OCI-M1 (cell line): ENCODE measurements at places on chromosomes 5 and 9.

GRCh38 chr5:27434335-27434734, 395.9 kb upstream of the CDH9 start:
- DNase-seq: no peak

DNA sequence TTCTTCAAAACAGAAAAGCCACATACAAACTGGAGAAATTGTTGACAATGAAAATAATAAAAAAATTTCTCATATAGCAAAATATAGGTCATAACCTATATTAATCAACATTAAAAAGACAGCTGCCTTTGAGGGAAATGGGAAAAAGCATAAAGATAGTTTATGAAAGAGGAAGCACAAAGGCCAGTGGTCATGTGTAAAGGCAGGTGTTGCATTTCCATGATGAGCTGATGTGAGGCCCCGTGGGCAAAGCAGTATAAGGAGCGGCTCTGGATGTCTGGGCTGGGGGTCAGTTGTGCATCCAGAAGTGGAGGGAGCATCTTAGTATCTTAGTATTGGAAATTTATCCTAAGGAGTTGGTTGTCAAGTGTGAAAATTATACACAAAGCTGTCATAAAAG, 18.3 kb downstream of the NDUFS6 start:
- DNase-seq: no peak

DNA sequence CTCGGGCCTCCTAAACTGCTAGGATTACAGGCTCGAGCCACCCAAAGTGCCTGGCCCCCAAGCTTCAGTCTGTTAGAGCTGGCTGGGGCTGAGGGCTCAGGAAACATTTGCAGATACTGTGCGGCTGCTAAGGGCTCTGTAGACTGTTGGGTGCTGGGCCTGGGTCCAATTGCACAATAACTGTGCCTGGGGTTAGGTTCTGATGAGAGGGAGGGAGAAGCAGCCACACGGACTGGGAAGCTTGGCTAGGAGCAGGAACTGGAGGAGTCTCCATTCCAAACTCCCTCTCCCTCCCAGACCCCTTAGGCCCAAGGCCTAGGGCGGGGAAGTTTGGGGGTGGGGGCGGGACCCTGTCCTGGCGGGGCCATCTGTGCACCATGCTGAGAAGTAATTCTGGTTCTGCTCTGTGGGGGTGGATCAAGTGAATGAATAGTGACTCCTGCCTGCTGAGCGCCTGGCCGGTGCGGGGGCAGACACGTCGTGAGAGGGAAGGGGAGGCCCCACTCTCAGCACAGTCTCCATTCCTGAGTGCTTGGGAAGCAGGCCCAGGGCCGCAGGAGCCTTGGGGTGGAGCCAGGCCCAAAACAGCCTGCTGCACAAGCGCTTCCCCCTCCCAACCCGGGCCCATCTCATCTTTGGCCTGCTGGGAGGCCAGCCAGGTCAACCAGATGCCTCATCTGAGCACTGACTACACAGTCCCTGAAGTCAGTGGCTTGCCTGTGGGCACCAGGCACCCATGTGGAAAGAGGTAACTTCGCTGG, 1.5 kb downstream of the ASS1 start:
- DNase-seq: no peak

DNA sequence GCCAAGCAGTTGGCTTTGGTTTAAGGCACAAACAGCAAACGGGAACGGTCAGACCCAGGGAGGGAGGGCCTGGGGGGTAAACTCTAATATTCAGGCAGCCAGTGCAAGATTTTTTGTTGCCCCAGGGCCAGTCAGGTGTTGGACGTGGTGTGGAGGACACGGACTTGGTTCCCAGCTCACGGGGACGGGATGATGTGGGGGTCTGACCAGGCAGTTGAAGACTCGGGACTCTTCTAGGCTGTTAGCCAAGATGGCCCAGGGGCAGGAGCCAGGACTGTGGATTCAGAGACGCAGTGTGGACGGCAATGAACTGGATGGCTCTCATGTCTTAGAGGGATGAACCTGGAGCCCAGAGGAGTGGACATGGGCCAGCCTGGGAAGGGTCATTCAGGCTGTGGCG, 169.2 kb downstream of the C9orf50 start:
- DNase-seq: no peak

DNA sequence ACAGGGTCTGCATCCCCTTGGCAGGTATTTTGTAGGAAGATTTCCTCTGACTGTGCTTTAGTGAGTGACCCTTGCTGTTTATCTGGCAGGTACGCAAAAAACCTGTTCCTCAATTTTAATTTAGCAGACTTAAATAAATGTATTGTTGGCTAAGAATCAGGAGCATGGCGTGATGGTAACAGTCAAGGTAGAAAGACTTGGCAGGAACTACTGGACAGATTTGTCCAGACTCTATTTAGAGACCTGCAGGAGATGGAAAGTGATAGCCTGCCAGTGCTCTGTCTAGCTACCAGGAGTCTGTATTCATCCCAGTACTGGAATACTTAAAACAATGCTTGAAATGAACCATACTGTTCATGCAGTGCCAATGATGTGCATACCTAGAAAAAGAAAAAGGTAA, 78.8 kb upstream of the MAST4 start:
- DNase-seq: no peak

GRCh38 chr9:127277099-127277498, 12.5 kb downstream of the GARNL3 start:
- DNase-seq: no peak

DNA sequence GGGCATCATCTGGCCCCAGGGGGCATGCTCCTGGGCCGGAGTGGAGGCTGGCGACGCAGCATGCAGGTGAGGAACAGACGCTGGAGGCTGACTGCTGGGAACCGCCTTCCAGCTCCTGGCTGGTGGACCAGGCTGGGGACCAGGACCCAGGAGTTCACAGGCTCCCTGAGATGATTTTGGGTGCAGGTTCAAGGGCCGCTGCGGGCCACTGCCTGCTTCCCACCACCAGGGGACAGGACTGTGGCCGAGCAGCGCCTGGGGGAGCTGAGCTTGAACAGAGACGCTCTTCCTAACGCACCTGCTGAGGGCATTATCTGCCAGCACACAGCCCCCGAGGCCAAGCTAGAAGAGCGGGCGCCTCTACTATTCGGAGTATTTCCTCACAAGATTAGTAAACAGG, 132.1 kb upstream of the RAPGEF1 start:
- DNase-seq: no peak

GRCh38 chr5:110817459-110817858, 78.7 kb downstream of the SLC25A46 start:
- peak; percentile 89 for DNase-seq

- no peak for DNase-seq
Measured at GRCh38 chr5:172266071-172266675, 17.4 kb downstream of the UBTD2 start.

DNA sequence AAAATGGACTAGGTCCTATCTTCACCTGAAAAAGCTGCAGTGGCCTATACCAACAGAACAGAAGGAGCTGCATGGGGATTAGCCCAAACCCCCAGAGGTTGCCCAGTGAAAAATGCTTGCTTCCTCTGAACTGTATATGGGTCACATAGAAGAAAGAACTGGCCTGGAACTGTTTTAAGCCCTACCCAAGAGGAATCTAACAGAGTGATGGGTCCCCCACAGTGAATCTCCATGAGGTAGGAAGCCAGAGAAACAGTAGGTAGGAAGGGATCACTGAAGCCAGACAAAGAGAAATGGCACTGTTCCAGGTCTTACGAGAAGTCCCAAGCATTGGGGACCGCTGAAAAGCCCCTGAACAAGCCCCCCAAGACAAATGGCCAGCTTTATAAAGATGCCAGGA, 28.8 kb upstream of the TRIM32 start:
- DNase-seq: no peak

DNA sequence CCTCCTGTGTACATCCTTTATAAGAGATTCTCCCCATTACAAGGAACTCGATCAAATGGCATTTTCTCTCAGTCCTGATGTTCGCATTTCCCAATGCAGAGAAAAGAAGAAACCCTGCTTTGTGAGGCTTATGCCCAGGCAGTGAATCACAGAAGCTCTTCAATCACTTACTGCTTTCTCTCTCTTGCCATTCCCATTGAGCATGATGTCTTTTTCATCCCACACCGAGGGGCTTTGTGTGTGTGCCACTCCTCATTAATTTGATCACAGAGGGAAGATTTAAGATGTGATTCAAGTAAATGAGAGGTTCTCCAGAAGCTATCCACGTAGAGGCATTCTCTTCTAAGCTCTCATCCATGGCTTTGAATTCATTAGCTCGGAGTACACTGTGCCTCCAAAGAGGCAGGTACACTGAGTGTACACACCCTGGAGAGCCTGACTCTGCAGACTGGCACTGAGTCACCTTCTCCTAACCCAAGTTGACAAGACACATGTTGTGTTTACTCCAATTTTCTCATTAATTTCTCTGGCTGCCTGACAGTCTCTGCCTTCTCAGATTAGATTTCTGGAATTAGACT, 45.4 kb downstream of the MFAP3 start:
- no peak for DNase-seq

DNA sequence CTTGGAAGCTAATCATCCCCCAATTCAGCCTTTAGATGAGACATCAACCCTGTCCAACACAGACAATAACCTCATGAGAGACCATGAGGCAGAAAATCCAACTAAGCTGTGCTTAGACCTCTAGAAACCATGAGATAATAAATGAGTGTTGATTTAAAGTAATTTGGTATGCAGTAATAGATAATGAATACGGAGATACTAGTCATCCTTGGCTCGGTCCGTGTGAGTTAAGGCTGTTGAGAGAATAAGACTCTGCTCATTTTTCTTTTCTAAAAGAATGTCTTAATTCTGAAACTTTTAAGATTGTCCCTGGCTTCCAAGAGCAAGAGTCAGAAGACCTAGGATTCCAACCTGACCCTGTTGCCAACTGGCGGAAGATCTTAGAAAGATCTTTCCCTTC, 6.1 kb downstream of the TNC start:
- no peak for DNase-seq

DNA sequence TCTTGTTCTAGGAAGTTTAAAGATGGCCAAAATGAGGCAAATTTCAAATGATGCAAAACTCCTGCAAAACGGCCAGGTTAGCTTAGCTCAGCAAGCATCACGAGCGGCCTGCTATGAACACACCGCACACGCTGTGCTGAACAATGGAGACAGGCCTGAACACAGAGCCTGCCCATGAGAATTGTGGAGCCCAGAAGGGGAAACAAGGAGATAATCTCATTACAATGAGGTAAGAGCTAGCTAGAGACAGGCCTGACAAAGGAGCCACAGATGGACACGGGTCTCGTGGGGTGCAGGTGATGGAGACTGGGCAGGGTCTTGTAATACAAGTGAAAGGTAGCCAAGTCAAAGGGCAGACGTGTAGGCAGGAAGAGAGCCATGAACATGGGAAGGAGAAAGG, 50.2 kb downstream of the PSMB7 start:
- DNase-seq: no peak

GRCh38 chr5:61018062-61018461, 73.1 kb downstream of the NDUFAF2 start:
- no peak for DNase-seq

DNA sequence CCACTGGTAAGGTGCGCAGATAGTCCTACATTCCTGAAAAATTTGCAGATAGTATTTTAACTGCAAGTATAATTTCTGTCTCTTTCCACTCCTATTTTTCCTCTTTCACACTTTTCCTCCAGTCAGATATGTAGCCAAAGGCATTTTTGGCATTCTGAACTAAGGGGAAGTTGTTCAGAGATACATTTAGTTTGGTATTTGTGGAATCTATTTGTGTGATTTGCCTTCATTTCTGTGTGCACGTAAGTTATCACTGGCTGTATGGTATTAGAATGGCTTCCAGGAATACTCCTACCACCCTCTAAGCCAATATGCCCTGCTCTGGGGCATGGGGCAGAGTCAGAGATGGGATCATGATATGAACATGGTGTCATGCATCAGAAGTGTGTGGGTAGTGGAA, 45.8 kb upstream of the GRAMD2B start:
- no peak for DNase-seq

GRCh38 chr5:135670588-135670987, 91.8 kb upstream of the CXCL14 start:
- DNase-seq: no peak

DNA sequence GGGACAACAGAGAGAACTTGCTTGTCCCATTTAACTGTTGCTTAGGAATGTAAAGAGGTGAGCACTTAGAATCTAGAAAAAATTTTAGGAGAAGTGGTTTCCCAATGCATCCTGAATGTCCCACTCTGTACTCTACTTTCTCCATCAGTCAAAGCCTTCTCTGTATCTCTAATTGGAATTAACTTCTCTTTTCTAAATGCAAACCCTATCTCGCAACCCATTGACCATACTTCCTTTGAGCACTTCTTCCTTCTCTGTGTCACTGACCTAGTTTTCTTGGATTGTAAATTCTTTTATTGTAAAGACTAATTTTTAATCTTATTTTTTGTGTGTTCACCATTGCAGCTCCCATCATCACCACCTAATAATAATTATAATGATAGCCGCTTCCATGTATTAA, 33.3 kb downstream of the ADRB2 start:
- DNase-seq: no peak

DNA sequence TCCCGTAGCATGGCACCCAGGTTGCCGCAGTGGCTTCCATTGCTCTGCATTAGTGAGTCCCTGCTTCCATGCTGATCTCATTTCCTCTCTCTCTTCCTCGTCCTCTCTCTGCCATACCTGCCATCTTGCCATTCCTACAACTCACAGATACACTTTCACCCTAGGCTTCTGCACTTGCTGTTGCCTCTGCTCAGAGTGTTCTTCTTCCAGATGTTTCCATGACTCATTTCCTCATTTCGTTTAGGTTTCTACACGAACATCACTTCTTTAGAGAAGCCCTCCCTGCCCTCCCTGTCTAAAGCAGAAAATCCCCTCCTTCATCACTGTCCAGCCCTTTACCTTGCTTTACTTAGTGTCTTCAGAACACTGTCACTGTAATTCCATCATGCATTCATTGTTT, 115.2 kb upstream of the WWC1 start:
- DNase-seq: no peak

DNA sequence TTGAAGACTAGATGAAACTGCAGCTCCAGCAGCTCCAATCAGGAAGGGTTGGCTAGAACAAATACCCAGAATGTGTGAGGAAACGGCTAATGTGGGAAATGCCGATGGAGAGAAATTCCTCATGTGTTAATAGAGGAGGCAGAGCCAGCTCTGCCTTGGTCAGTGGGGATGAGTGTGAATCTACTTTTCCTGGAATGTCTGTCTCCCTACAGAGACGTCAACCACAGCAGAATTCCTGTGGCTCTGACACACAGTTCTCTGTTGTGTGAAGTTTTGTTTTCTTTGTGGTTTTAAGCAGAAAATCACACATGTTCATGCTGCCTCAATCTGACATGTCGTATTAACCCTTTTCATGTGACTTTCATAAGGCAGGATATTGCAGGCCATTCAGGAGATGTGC, 476.6 kb upstream of the WWC1 start:
- DNase-seq: no peak

DNA sequence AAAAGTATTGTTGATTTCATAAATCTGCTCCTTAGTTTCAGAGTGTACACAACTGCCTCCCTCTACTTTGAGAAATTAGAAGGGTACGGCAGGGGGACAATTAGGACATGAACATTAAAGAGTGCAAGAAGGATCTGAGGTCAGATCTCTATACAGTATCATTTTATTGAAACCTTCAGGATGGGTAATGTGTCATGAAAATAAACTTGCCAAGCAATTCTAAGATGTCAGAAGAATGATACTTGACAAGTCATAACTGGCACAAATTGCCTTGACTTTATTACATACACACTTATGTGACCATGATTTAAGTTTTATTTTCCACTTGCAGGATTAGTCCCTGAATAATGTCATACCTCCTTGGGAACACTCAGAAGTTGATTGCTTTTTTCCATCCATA, 92.8 kb downstream of the PLPP1 start:
- no peak for DNase-seq
